A375 (cell line): ENCODE measurements at places on chromosomes 12 and 14. TPM values are rescaled to one million over a fixed set of nuclear protein-coding genes. Genes with fewer than 3 reads are reported as not detected.

The TCTN2 gene
- 8.7 and 12.5 TPM in 2 replicates for total RNA-seq

The A2M gene
- total RNA-seq: 0.85 and 1.2 TPM in 2 replicates

The NRIP2 gene
- not detected in 2 replicates for total RNA-seq

The KCNC2 gene
- not detected in 2 replicates for total RNA-seq

The RNASE2 gene
- total RNA-seq: not detected in 2 replicates

The RAD9B gene
- total RNA-seq: 0.24 and 0.26 TPM in 2 replicates

The STRAP gene
- 125 TPM in 2 replicates for total RNA-seq

The OAS2 gene
- 1.9 and 2.4 TPM in 2 replicates for total RNA-seq

The GLIPR1 gene
- total RNA-seq: 4.5 and 5.0 TPM in 2 replicates

The LAG3 gene
- 0.64 and 1.4 TPM in 2 replicates for total RNA-seq

The AMN gene
- not detected in 2 replicates for total RNA-seq

The MIP gene
- 0.11 TPM in 1 of 2 replicates, not detected in the other for total RNA-seq

The TAS2R43 gene
- not detected in 2 replicates for total RNA-seq

The UNG gene
- 91.1 and 105 TPM in 2 replicates for total RNA-seq

The BDKRB2 gene
- total RNA-seq: 0.11 TPM in 1 of 2 replicates, not detected in the other

The GZMH gene
- total RNA-seq: not detected in 2 replicates

The RPS6KA5 gene
- total RNA-seq: 7.1 and 9.0 TPM in 2 replicates

The ESPL1 gene
- total RNA-seq: 26.7 and 33.5 TPM in 2 replicates

The LALBA gene
- not detected in 2 replicates for total RNA-seq

The LBHD2 gene
- total RNA-seq: not detected in 2 replicates

The BDKRB1 gene
- total RNA-seq: not detected in 2 replicates

The GXYLT1 gene
- 8.2 and 9.8 TPM in 2 replicates for total RNA-seq

The IFNG-AS1 gene
- not detected in 2 replicates for total RNA-seq

The SLC7A7 gene
- 0.11 and 0.16 TPM in 2 replicates for total RNA-seq

The WDR20 gene
- total RNA-seq: 9.5 and 9.7 TPM in 2 replicates

The TRIM9 gene
- 5.2 and 6.0 TPM in 2 replicates for total RNA-seq

The IAPP gene
- total RNA-seq: not detected in 2 replicates

The NUAK1 gene
- 3.4 and 5.5 TPM in 2 replicates for total RNA-seq

The HNF1A gene
- not detected in 2 replicates for total RNA-seq

The PMEL gene
- total RNA-seq: 1.0 and 1.5 TPM in 2 replicates

The ANO2 gene
- 0.21 and 0.72 TPM in 2 replicates for total RNA-seq

The COL2A1 gene
- total RNA-seq: 0.41 and 0.80 TPM in 2 replicates

The LMO3 gene
- total RNA-seq: 0.64 and 2.0 TPM in 2 replicates

The XRCC3 gene
- total RNA-seq: 40.6 and 43.3 TPM in 2 replicates

The TESPA1 gene
- not detected in 2 replicates for total RNA-seq

The P3H3 gene
- 24.4 and 25.4 TPM in 2 replicates for total RNA-seq

The UNC119B gene
- 19.3 and 26.3 TPM in 2 replicates for total RNA-seq

The RTN1 gene
- 0.32 and 0.34 TPM in 2 replicates for total RNA-seq

The TAS2R8 gene
- total RNA-seq: not detected in 2 replicates

The TPH2 gene
- total RNA-seq: not detected in 2 replicates

The INHBC gene
- not detected in 2 replicates for total RNA-seq

The PEBP1 gene
- 142 and 154 TPM in 2 replicates for total RNA-seq

The CIROP gene
- not detected in 2 replicates for total RNA-seq

The PIK3C2G gene
- total RNA-seq: 0.15 and 0.19 TPM in 2 replicates

The CLEC6A gene
- total RNA-seq: not detected in 2 replicates

The GPRC5D gene
- total RNA-seq: not detected in 2 replicates

The GLS2 gene
- 0.37 TPM in 1 of 2 replicates, not detected in the other for total RNA-seq

The TGM1 gene
- 0.49 and 1.1 TPM in 2 replicates for total RNA-seq

The AKAP3 gene
- 0.45 and 0.53 TPM in 2 replicates for total RNA-seq

The FOXG1 gene
- total RNA-seq: not detected in 2 replicates

The PTPRQ gene
- 0.08 TPM in 1 of 2 replicates, not detected in the other for total RNA-seq

The CIDEB gene
- not detected in 2 replicates for total RNA-seq
